Foreskin keratinocyte (primary cell): ENCODE measurements at places on chromosomes 7 and 10. TPM values are rescaled to one million over a fixed set of nuclear protein-coding genes. Genes with fewer than 3 reads are reported as not detected.

The ANKRD61 gene
- total RNA-seq: 0.14 and 0.28 TPM in 2 replicates

The NEUROD6 gene
- total RNA-seq: not detected in 2 replicates

The TAX1BP1 gene
- 62.2 and 66.8 TPM in 2 replicates for total RNA-seq

The SLC18A3 gene
- total RNA-seq: not detected in 2 replicates

The SLC13A4 gene
- total RNA-seq: 0.10 and 0.14 TPM in 2 replicates

The DGKI gene
- total RNA-seq: not detected in 2 replicates

The ITIH5 gene
- total RNA-seq: not detected in 2 replicates

The PCDH15 gene
- total RNA-seq: not detected in 2 replicates

The LRRC4 gene
- total RNA-seq: 0.07 and 0.35 TPM in 2 replicates

The OR6B1 gene
- total RNA-seq: not detected in 2 replicates

The ADRA2A gene
- not detected in 2 replicates for total RNA-seq
